ENCODE measurements at places on chromosomes 4 and X.

GRCh38 chrX:133477986-133478385 lies 62.7 kb upstream of the GPC4 start:
- no peak for DNase-seq

- no peak for DNase-seq
Measured at GRCh38 chr4:145928748-145929147, 9.9 kb downstream of the ZNF827 start.

DNA sequence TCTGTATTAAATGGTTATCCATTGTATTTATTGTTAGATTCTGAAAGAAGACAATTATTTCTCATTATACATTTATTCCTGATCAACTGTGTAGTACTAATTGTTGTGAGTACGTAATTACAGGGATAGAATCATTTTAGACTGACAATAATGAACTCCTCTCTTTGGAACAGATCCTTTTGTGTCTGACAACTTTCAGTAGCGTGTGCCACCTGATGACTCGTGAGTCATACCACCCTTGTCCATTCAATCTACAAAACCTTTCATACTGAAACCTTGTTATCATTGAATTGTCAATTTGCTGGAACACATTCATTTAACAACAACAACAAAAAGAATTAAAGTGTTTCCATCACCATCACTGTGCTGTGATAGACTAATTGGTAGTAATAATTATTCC lies 602.7 kb upstream of the PCDH7 start:
- DNase-seq, result no peak

DNA sequence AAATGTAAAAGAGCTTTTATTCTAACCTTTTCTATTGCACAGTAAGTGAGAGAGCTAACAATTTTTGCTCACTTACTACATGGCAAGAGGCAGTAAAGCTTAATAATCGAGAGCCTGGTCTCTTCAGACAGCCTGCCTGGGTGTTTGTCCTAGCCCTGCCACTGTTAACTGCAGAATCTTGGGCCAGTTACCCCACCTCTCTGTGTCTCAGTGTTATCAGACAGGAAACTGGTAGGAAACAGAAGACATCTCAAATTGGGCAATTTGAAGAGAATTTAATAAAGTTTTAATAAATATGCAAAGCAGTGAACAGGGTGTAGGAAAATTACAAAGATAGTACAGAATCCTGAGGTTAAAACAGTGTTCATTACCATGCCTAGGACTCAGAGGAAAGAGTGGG lies 13.4 kb downstream of the STAP1 start:
- no peak for DNase-seq

DNA sequence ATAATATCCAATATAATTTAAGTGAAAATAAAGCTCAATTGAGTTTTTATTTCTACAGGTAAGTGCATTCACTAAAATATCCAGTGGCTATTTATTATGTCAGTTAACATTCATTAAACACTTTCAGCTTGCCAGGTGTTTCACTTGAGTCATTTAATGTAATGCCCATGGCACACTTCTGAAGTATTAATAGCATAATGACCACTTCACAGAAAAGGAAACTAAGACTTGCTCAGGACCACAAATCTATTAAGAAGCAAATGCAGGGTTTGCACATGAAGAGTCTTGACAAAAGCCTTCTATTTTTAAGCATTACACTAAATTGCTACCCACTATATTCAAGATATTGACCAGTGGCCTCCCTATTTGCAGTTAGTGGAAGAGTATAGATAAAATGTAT lies 612.7 kb downstream of the KCTD8 start:
- no peak for DNase-seq

DNA sequence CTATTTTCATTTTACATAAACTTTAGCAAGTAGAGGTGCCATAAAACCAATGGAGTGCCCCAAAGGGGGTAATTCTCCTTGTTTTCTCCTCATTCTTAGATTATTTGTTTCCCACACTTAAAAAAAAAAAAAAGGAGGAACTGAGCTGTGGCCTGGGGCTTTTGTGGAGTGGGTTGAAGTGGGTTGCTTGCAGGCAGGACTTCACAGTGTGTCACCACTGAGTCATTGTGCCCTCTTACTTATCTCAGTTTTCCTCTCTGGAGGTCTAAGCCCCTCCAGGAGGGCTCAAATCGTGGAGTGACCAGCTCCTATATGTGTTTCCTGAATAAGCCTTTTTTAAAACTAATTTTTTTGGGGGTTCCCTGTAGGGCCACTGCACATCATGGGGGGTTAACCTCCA lies 69.0 kb downstream of the SLC16A2 start:
- DNase-seq, result no peak

GRCh38 chr4:60737858-60738257 lies 462.3 kb upstream of the ADGRL3 start:
- no peak for DNase-seq

- DNase-seq, result peak; percentile 15
Measured at GRCh38 chr4:139300431-139301112, 733 bp upstream of the NAA15 start.

GRCh38 chrX:100625985-100626491 lies 10.6 kb downstream of the TSPAN6 start:
- DNase-seq, result no peak
